ENCODE measurements at places on chromosomes 7 and 10. TPM values are rescaled to one million over a fixed set of nuclear protein-coding genes. Genes with fewer than 3 reads are reported as not detected.

DNA sequence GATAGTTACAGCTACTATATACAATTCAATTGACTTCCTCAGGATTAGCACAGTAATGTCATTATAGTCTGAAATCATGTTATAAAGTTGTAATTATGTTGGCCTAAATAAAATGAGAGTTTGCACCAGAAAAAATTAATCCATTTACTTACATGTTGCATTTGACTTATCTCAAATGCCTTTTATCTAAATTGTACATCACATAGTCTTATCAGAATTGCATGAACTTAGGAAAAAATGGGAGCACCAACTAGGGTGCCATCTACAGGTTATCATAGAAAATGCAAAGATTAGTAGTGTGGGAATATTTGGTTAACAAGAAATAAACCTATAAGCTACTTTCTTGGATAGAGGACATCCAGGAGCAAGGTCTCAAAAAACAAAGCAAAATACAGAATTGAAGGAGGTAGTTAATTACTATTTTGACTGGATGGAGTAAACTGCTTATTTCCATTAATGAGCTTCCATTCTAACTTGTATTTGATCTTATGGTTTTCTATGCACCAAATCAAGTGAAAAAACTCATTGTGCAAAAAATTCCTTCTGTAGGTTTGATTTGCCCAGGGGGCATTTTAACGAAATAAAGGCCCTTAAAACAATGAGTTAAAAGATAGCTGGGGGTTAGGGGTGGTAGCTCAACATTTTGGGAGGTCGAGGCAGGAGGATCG lies 60.0 kb upstream of the ORC5 start:
- DNase-seq, result no peak

GRCh38 chr7:129606803-129607202 lies 4.7 kb upstream of the NRF1 start:
- no peak for DNase-seq

GRCh38 chr10:14456870-14457266 lies 126.1 kb upstream of the FRMD4A start:
- no peak for DNase-seq

DNA sequence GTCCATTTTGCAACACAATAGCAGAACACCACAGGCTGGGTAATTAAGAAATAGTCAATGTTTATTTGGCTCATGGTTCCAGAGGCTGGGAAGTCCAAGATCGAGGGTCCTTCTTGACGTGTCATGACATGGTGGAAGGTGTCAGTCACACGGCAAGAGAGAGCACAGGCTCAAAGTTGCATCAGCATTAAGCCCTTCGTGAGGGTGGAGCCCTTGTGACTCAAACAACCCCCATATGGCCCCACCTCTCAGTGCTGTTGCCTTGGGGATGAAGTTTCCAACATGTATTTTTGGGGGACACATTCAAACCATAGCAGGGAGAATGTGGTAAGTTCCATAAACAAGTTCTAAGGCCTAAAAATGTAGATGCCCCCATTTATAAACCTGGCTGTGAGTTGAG lies 24.6 kb upstream of the GTPBP4 start:
- DNase-seq, result no peak

GRCh38 chr7:106110238-106110560 lies 1.9 kb downstream of the SYPL1 start:
- DNase-seq, result no peak

- no peak for DNase-seq
Measured at GRCh38 chr10:95308389-95309302, 17.8 kb upstream of the PDLIM1 start.

Gene PRR15
- not detected for total RNA-seq

GRCh38 chr7:29974286-29974685 lies 15.3 kb downstream of the SCRN1 start:
- DNase-seq, result no peak

Gene AKAP9
- 43.9 TPM for total RNA-seq

GRCh38 chr10:43235070-43235900 lies 31.6 kb downstream of the RASGEF1A start:
- peak; percentile 38 for DNase-seq

GRCh38 chr7:24974026-24974832 lies 5.7 kb downstream of the OSBPL3 start:
- DNase-seq, result no peak

DNA sequence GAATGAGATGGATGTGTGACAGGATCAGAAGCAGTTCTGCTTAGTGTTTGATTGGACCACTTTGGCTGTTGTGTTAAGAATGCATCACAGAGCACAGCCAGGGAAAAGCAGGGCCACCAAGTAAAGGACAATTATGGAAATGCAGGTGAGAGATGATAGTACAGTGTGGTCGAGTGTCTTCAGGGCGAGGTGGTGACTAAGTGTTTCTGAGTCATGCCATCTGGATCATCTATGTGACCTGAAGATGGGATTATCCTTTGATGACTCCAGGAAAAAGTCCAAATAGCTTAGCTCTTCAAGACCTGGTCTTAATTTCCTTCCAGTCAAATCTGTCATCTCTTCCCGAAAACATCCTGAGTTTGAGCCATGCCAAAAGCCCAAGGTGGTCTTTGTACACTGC lies 523.2 kb upstream of the IGFBP3 start:
- DNase-seq, result no peak

DNA sequence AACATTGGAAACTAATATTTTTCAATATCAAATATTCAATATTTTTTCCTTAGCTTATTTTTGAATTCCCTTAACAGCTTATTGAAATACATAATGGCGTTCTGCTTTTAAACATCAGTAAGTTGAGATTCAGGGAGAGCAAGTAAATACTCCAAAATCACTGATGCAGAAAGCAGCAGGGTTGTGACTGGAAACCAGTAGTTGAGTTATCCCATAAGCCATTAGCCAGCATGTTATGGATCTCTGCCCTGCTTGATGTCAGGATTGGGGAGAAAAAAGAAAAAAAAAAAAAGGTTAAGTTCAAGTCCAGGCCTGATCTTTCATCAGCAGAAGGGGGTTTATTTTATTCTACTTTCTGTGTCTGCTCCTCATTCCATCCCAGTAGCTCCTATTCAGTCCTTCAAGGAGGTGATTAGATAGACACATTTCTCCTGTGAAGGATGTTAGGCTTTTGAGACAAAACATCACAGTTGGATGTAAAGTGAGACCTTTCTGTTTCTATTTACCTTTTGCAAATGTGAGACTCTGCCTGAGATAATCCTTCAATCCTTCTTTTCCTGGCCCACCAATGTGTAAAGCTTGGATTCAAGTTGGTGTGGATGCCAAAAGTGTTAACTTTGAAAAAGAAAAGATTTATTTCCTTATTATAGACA lies 110.9 kb upstream of the HDAC9 start:
- no peak for DNase-seq

GRCh38 chr10:22599048-22599561 lies 115.3 kb downstream of the PIP4K2A start:
- DNase-seq, result no peak

DNA sequence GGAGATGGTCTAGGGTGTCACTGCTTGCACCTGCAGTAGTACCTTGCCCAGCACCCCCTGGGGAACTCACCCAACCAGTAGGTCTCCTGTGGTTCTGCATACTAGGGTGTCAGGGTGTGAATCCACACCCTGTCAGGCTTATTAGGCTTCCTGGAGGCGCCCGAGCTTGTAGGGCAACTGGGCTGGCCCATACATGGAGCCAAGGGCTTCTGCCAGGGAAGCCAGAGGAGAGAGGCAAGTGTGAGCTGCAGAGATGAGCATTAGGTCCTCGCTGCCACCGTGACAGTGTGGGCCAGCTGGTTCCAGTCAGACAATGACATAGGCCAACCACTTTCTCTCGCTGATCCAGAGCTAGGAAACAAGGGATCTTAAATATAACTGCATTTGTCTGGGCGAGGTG lies 11.2 kb downstream of the MXI1 start:
- no peak for DNase-seq

Gene CASTOR2
- total RNA-seq, result 2.4 TPM

- no peak for DNase-seq
Measured at GRCh38 chr7:22718911-22719420, 8.0 kb upstream of the IL6 start.

GRCh38 chr7:119967221-119967620 lies 305.8 kb upstream of the KCND2 start:
- DNase-seq, result no peak

Gene PSAP
- total RNA-seq, result 525 TPM

Measured in left lobe of liver (tissue), 2 donors.